Fibroblast of the aortic adventitia (primary cell): ENCODE measurements at places on chromosomes 5 and 9. TPM values are rescaled to one million over a fixed set of nuclear protein-coding genes. Genes with fewer than 3 reads are reported as not detected.

GRCh38 chr5:80078921-80079320, 43.8 kb downstream of the THBS4 start:
- DNase-seq = no peak

DNA sequence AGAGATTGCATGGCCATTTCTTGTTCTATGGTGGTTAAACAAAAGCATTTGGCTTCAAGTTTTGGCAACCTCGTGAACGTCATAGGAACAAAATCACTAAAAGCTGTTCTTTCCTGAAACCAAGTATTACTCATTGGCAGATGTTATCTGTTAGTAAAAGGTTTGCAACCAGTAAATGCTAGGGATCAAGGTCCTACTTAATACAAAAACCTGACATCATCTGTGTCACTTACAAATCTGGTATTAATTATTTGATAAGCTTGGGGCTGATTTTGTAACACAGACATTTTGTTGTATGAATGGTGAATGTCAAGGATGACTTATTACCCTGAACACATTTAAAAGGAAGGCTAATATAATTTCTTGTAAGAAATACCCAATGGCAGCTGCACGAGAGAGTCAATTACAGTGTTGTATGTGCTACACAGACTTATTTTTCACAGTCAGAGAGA, 486.4 kb upstream of the ZNF608 start:
- peak; percentile 99 for DNase-seq

GGTA1 gene
- 0.18 TPM in 1 of 2 replicates, not detected in the other for total RNA-seq

- no peak for DNase-seq
Observed at GRCh38 chr9:121201045-121201737, 478 bp downstream of the RAB14 start.

GRIN1 gene
- not detected in 2 replicates for total RNA-seq

DNA sequence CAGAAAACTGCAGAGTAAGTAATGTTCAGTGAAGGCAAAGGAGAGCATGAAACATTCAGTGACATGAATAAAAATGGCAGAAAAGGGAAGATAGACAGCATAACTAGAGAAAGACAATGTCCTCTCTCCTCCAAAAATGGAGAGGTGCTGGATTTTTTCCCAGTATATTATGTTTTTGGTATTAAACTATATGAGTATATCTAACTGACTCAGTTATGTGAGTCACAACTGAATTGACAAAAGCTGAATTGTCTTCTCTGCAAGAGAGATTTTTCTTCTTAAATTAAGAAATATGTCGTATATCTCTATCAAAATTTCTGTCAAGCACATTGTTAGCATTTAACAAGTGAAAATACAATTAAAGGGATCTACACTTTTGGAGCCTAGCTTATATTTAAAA, 375.1 kb downstream of the CHSY3 start:
- DNase-seq = peak; percentile 49

GRCh38 chr9:85430659-85431338, 311.0 kb downstream of the AGTPBP1 start:
- DNase-seq = no peak

PCDHB5 gene
- total RNA-seq = 0.45 and 0.57 TPM in 2 replicates

GRCh38 chr5:96148376-96148775, 186.7 kb upstream of the ELL2 start:
- no peak for DNase-seq

DNA sequence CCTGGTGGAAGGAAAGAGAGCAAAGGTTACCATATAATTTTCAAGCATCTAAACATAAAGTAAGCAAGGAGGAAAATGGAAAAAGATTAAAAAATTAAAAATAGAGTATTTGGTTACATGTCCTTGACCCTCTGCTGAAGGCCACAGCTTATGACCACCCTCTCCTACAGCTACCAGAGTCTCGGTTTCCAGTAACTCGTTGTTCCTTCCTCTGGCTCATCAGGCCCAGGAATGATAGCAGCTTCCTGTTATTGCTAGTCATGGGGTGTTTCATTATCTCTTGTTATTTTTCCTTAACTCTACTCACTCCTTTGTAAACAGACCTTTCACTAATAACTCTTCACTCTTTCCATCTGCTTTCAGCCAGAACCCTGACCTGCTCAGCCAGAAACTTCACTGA, 102.2 kb downstream of the YTHDC2 start:
- DNase-seq = no peak

GRCh38 chr5:58775701-58776262, 192.9 kb downstream of the RAB3C start:
- DNase-seq = no peak

NSG2 gene
- not detected in 2 replicates for total RNA-seq

- no peak for DNase-seq
Observed at GRCh38 chr5:86807046-86808031, 189.6 kb downstream of the COX7C start.

GRCh38 chr9:15837079-15837679, 284.3 kb downstream of the CCDC171 start:
- DNase-seq = peak; percentile 79

DNA sequence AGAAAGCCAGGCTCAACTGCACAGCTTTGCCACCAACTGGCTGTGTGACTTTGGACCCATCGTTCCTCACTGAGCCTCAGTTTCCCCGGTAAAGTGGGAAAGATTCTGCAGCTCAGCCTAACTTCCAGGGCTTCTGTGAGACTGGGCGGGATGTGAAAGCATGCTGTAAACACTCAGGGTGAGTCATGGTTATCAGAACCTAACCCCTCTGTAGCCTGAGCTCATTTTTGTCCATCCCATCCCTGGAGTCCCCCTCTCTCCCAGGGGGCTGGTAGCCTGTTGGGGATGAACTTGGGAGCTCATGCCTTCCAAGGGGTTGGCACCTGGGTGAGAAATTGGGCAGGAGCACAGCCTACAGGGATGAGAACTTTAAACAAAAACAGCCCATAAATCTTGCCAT, 2.3 kb downstream of the CCDC69 start:
- DNase-seq = peak; percentile 23

MORN5 gene
- total RNA-seq = not detected in 2 replicates

DNA sequence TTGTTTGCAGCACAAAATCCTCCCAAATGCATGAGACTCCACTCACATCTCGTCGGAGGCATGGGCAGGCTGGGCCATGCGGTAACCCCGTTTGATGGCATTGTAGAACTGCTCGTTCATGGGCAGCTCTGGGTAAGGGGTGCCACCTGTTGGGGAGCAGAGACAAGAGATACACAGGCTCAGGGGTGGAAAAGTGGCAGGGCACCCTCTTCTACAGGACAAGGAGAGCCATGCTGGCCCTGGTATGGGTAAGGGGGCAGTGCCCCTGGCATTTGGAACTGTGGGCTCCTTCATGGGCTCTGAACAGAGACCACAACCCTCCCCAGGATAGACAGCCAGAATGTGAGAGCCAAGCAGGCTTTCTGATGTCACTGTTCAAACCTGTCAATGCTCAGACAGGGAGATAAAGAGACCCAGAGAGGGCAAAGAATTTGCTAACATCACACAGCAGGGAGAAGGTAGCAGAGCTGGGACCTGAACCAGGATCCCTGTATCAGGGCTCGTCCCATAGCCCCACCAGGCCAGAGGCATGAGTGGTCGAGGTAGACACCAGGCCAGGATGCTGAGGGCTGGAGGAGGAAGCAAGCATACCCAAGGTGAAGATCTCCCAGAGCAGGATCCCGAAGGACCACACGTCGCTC, 33.2 kb upstream of the CSF1R start:
- no peak for DNase-seq

- DNase-seq = no peak
Observed at GRCh38 chr5:604391-604831, 7.7 kb upstream of the CEP72 start.

DNA sequence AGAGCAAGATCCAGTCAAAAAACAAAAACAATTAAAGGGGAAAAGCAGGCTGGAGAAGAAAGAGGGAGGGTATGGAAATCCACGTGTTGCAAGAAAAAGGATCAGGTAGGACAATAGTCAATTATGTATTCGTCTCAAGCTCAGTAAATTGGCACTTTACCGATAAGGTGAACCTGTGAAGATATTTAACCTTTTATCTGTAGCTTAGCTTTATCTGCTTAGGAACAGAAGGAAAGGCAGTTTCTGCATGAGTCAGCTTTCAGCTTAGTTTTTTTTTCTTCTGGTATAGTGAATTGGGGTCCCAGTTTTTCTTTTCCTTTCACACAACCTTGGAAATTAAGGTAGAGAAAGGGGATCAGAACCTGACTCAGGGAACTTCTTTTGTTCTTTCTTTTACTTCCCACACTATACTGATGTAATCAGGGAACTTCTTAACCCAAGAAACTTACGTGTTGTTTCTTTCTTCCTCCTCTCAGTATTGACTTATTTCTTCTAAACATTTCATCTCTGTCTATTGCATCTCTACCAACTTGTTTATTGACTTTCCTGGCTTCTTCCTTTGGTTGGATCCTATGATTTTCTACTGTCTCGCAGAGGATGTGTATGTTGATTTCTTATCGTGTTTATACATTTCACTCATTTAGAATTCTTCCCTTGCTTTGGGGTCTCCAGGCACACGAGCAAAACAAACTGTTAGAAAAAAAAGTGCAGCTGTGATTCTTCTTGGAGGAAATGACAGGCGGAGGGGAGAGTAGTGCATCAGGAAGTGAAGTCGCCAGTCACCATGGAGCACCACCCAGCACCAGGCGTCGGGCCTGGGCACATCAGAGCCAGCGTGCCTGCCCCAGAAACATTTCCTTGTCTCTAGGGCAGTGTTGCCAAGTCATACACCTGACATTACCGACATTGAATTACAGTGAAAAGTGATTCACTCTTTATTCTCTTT, 123.0 kb upstream of the LHFPL2 start:
- no peak for DNase-seq

DNA sequence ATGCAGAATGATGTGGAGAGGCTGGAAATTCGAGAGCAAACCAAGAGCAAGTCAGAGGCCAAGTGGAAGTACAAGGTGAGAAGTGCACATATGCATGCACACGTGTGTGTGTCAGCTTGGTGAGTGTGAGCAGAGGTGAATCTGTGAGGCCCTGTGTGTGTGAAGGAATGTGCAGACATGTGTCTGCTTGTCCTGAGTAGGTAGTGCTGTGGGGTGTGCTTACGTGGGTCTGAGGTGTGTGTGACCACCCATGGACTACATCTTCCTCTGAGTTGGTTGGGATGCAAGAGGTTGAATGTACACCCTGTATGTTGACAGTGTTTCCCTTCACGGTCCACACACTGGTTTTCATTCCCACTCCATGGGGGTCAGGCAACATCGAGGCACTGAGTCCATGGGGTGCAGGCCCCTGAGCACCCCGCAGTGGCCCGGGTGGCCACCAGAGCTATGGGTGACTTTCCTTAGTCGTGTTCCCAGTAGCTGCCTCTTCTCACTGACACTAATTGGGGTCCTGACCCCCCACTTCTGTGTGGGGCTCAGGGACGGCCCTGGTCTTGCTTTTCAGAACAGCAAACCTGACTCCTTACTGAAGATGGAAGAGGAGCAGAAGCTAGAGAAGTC, 86.7 kb downstream of the PHF2 start:
- DNase-seq = no peak

- DNase-seq = no peak
Observed at GRCh38 chr5:16732356-16732755, 115.6 kb upstream of the RETREG1 start.

DNA sequence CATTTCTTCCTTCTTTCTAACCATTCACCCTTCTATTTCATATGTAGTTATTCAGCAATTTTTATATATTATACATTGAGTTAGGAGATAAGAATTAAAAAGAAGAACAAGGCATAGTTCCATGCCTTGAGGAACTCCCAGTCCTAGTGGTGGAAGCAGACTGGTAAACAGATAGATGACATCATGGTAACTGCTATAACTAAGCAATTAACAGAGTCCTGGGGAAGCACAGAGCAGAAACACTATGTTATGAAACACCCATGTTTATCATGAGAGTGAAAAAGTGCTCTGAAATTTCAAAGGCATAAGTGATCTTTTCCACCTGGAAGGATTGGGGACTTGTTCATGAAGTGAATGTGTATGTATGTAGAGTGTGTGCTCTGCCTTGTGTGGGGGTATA, 14.6 kb downstream of the PAPPA start:
- no peak for DNase-seq

- DNase-seq = no peak
Observed at GRCh38 chr5:113299591-113299990, 135.2 kb downstream of the TSSK1B start.

- DNase-seq = no peak
Observed at GRCh38 chr5:149860801-149861322, 83.7 kb downstream of the PDE6A start.

DNA sequence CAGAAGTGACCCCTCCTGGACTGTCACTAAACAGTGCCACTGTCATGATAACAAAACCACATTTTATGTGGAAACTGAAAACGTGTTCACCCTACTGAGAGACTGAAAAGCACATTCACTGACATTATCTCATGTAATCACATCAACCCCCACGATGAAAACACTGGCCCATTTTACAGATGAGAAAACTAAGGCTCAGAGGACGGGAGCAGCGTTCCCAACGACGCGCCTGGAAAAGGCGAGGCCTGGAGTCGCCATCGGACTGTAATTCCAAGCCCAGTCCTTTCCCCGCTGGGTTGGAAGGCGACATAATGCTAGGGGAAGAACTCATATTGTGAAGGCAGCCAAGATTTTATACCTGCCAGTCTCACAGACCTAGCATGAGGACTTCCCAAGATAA, 140.0 kb downstream of the ADAMTS2 start:
- DNase-seq = no peak

DNA sequence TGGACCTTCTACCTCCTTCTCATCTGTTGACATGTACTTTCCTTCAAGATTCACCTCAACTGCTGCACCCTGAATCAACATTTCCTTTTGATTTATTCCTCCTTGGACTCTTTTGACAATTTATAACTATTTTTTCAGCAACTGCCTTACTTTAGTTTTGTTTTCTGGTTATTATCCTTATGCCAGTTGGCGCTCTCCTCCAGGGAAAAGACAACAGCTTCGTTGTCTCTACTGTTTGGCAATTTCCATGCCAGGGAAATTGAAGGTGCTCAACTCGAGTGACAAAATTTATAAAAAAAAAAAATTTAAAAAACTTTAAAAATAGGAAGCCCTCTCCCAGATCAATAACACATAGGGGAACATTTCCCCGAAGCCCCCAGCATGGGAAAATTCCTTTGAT, 549.2 kb upstream of the DMAC1 start:
- DNase-seq = no peak

- no peak for DNase-seq
Observed at GRCh38 chr5:179131886-179132585, 71.9 kb downstream of the ZNF354C start.

PLCXD3 gene
- total RNA-seq = 13.0 and 17.7 TPM in 2 replicates

GRCh38 chr5:42569325-42569724, 146.1 kb downstream of the GHR start:
- no peak for DNase-seq

- DNase-seq = peak; percentile 75
Observed at GRCh38 chr5:53936481-53937352, 373.7 kb downstream of the ARL15 start.

GRCh38 chr5:147372191-147372590, 137.4 kb downstream of the STK32A start:
- no peak for DNase-seq
